ENCODE measurements at places on chromosomes 3 and 15.

- no peak for DNase-seq
Measured at GRCh38 chr3:11019116-11019819, 26.7 kb downstream of the SLC6A1 start.

DNA sequence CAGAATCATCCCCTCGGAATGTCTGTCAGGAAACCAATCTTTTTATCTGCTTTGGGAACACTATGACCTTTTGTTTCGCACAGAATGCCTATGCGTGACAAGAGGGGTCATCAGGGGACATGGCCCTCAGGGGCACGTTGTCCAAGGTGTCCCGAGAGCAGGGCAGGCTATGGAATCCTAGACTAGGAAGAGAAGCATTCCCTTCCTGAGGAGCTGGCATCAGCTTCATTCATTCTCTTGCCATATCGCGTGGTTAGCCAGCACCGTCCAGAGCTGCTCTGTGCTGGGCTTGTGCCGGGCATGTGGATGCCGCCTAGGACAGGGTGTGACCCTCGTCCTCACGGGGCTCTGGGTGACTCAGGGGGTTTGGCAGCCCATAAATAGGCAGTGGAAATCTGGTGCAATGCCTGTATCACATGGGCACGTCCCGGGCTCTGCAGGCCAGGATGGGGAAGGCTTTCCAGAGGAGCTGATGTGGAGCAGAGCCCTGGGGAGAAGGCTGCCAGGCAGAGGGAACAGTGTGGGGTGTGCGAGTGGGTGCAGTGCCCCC lies 117.8 kb downstream of the TMEM266 start:
- no peak for DNase-seq

GRCh38 chr15:26620528-26621458 lies 152.1 kb downstream of the GABRB3 start:
- no peak for DNase-seq

DNA sequence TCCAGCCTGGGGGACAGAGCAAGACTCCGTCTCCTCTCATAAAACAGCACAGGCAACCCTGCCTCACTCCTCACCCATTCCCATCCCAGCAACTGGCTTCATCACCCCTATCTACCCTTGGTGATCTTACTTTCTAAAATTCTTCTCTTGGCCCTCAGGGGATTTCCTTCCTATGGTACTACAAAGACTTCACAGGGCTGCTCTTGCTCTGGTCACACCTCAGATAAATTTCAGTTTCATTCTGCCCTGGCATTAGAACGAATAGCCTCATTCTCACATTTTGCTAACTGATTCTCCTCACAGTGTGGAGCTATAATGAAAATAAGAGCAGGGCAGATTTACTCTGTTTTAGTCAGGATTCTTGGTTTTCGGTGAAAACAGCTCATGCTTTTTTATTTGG lies 22.1 kb upstream of the CRBN start:
- no peak for DNase-seq

- no peak for DNase-seq
Measured at GRCh38 chr3:165504554-165504953, 308.4 kb upstream of the SLITRK3 start.

GRCh38 chr3:43076857-43077256 lies 29.0 kb downstream of the POMGNT2 start:
- no peak for DNase-seq

- no peak for DNase-seq
Measured at GRCh38 chr3:190514413-190515153, 698 bp downstream of the IL1RAP start.

- DNase-seq = no peak
Measured at GRCh38 chr15:28919201-28919635, 33.4 kb downstream of the APBA2 start.

DNA sequence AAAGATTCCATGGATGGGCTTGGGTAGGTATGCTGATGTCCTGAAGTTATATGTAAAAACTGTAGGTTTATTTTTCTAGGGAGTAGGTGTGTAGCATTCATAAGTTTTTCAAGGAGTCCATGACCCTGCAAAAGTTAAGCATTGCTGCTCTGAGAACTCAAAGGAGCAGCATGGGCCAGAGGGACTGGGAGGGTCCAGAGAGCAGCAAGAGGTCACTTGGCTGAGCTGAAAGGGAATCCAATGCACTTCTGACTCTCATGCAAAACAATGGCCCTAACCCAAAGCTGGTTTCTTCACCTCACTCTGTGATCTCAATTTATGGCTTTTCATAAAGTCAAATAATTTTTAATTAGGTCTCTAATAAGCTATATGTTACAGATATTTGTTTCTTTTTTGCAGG lies 198.3 kb upstream of the GOLGA6L4 start:
- no peak for DNase-seq

- no peak for DNase-seq
Measured at GRCh38 chr3:138227650-138228049, 40.5 kb downstream of the ARMC8 start.
